ENCODE measurements at places on chromosomes 13 and 19.

DNA sequence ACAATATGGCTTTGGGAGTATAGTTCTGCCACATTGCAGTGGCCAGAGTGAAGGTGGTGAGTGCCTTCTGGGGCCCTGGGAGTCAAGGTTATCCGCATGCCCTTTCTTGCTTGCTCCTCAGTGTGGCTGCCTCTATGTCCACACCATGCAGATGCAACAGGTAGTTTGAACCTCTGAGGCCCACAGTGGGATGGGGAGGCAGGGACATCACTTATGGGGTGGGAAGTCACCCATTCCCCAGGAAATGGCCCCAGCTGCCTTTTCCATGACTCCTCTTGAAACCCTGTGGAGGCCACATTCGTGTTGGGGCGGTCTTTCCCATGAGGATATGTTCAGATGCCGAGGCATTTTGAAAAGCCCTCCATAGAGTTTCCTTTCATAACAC lies 20.0 kb upstream of the ALOX5AP start:
- DNase-seq, result no peak

DNA sequence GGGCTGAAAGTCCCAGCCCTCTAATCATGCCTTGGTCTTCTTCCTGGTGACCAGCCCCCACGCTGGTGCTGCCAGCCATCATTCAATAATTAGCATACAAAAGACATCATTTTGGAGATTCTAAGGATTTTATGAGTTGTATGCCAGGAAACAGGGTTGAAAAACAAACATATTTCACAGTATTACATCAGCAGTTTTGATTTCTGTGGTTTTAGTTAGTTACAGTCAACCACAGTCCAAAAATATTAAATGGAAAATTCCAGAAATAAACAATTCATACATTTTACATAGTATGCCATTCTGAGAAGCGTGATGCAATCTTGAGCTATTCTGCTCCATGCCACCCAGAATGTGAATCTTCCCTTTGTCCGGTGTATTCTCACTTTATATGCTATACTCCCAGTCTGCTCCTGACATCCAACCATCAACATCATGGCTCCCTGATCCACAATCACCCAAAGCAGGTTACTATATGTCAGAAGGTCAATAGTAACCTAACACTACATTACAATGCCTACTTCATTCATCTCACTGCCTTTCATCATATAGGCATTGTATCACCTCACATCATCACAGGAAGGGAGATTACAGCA lies 49.2 kb downstream of the STOML3 start:
- no peak for DNase-seq

- DNase-seq, result no peak
Observed at GRCh38 chr19:19595171-19595701, 23.3 kb downstream of the PBX4 start.

DNA sequence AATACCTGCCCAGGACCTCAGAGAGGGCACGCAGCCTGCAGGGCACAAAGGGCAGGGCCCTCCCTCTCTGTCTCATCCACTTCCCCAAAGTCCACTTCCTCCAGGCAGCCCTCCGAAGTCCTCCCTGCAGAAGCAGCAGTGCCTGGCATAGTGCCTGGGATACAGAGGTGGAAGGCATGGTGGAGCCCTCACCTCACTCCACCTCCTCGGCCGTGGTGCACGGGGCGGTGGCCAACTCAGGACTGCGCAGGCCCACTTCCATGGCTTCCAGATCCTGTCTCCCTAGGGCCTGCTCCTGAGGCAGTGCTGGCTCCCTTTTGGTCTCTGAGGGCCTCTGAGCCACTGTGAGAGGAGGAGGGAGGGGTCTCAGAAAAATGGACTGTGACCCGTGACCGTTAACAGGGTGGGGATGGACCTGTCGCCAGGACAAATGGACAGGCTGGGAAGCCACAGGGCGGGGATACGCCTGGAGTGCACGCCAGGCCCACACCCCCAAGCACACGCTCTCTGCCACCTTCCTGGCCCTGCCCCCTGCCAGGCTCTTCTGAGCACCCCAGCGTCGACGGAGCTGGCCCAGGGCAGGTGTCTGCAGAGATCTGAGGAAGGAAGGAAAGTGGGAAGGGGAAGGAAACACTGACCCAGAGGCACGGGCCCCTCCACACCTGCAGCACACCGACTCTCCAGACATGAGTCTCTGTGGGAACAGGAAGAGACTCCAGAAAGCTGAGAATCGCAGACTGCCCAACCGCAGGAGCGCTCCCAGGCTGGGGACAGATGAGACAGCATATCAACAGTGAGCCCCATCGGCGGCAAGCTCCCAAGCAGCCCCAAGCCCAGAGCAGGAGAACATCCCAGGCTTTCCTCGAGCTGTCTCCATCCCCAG lies 8.4 kb downstream of the REXO1 start:
- DNase-seq, result no peak

All from activated CD4-positive, alpha-beta T cell treated with anti-CD3 and anti-CD28 coated beads, Interleukin-2, amount 50 U/mL, for 48 hours (primary cell).